Stomach (tissue), 19 donors: ENCODE measurements at places on chromosomes 4 and X. TPM values are rescaled to one million over a fixed set of nuclear protein-coding genes. Genes with fewer than 3 reads are reported as not detected.
A peak's percentile ranks its signal among the peaks of the same experiment; 100 is the strongest.

DNA sequence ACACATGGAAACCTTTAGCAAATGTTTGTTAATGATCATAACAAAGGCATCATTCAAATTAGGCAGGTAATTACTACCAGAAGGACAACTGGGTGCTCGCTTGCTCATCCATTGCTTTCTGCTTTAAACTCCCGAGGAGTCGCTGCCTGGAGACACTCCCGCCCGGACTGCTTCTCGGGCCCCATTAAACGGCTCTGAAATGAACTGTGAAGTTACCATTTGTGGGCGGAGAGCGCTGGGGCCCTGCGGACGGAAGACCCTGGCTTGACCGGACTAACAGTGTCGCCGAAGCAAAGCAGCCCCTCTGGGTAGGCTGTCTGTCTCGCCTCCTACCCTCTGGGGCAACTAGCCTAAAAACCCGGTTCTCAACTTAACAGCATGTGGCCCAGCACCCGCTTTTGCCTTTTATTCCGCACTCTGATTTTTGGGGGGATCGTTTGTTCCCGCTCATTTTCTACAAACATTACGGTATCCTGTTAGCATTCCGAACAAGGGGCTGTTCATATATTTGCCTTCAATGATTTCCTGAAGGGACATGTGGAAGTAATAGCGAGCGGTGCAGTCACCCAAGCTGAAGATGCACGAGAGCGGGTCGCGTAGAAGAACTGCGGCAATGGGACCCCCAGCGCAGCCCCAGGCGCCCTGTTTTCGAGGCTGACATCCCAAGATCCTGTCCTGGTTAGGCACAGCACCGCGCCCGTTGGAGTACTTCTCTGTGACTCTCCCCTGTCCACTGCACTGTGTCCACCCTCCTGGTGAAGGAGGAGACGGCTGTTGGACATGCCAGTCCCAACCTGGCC lies 1.6 kb upstream of the PDGFRA start:
- peak overlapping the region; percentile 36 for H3K27ac ChIP-seq
- peak overlapping the region; percentile 36 for H3K4me3 ChIP-seq
- H3K36me3 ChIP-seq = no peaks in the 10 kb centered on the region
- DNase-seq = no peak

DNA sequence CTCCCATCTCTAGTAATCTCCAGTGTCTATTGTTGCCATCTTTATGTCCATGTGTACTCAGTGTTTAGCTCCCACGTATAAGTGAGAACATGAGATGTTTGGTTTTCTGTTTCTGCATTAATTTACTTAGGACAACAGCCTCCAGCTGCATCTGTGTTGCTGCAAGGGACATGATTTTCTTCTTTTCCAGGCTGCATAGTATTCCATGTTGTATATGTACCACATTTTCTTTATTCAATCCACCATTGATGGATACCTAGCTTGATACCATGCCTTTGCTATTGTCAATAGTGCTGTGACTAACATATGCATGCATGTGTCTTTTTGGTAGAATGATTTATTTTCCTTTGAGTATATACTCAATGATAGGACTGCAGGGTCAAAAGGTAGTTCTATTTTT lies 18.6 kb upstream of the ANKRD17 start:
- H3K4me3 ChIP-seq = no peak overlapping the region
- H3K27me3 ChIP-seq = no peaks in the 10 kb centered on the region
- no peak overlapping the region for H3K27ac ChIP-seq
- H3K4me1 ChIP-seq = no peaks in the 10 kb centered on the region

GRCh38 chr4:167775375-167775774 lies 317.0 kb upstream of the ANXA10 start:
- no peaks in the 10 kb centered on the region for H3K36me3 ChIP-seq
- DNase-seq = no peak
- H3K27me3 ChIP-seq = no peaks in the 10 kb centered on the region
- H3K27ac ChIP-seq = no peak overlapping the region

DNA sequence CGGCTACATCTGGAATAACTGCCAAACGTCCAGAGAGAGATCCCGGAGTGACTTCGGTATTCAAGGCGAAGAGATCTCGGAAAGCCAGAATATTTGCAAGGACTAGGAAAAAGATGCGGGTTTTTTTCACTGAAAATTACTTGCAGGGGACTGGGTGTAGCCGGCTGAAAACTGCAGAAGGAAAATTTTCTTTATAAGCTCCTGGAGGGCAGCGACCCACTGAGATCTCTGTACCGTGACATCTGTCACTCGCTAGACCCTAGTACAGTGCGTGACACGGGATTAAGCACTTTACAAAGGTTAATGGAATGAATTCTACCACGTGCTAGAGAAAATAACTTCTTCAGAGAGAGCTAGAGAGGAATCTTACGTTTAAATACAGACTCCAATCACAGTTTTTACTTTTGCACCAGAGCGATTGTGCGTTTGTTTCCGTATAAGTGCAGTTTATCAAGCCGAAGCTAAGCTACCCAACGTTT lies 1.1 kb upstream of the LCORL start:
- peaks cover 29% of the 10 kb centered on the region for H3K4me1 ChIP-seq
- no peaks in the 10 kb centered on the region for H3K36me3 ChIP-seq
- peak overlapping the region; percentile 92 for H3K27ac ChIP-seq
- DNase-seq = no peak

DNA sequence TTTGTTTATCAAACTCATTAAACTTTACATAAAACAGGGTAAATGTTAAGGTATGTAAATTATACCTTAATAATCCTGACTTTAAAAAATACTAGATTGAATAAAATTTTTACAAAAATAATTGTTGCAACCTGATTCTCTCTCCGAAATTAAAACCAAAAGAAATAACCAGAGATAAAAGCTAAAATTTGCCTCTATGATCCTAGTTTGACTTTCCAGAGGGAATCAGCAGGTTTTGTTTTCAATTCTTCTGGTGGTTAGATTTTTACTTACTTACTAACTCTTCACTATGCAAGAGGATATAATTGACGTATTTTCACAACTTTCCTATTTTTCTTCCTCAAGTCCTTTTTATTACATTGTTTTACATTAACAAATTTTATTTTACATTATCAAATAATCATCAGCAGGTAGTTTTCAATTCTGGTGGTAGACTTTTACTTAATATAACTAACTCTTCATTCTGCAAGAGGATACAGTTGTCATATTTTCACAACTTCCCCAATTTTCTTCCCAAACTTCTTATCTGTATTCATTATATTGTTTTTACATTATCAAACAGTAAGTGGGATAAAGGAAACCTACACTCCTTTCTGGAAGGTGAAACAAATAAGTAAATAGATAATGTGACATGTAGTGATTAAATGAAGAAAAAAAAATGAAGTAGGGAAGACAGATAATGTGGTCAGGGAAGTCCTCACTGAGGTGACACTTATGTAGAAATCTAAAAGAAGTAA lies 52.2 kb downstream of the TBCK start:
- no peak for DNase-seq
- peaks cover 5% of the 10 kb centered on the region for H3K36me3 ChIP-seq
- H3K27me3 ChIP-seq = no peaks in the 10 kb centered on the region
- H3K4me3 ChIP-seq = no peak overlapping the region
- peaks cover 11% of the 10 kb centered on the region for H3K4me1 ChIP-seq

- H3K4me3 ChIP-seq = no peak overlapping the region
- H3K27me3 ChIP-seq = no peaks in the 10 kb centered on the region
- no peaks in the 10 kb centered on the region for H3K4me1 ChIP-seq
- no peak overlapping the region for H3K27ac ChIP-seq
Observed at GRCh38 chrX:63327788-63328187, 23.3 kb downstream of the SPIN4 start.

DNA sequence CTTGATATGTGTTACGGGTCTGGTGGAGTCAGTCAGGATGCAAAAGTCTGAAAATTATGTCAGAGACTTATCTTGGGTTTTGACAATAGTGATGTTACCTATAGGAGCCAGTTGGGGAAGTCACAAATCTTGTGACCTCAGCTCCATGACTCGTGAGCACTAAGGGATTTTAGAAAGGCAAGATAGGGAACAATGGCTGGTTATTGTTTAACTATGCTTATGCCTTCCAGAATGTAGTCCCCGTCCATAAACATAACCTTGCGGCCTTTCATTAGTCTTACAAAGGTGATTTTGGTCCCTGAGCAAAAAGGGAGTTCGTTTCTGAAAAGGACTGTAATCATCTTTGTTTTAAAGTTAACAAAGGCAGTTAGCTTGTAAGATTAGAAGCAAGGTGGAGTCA lies 23.9 kb upstream of the GATB start:
- H3K27me3 ChIP-seq = no peaks in the 10 kb centered on the region
- DNase-seq = no peak
- no peak overlapping the region for H3K4me3 ChIP-seq
- no peaks in the 10 kb centered on the region for H3K36me3 ChIP-seq
- no peak overlapping the region for H3K27ac ChIP-seq
- no peaks in the 10 kb centered on the region for H3K4me1 ChIP-seq

DNA sequence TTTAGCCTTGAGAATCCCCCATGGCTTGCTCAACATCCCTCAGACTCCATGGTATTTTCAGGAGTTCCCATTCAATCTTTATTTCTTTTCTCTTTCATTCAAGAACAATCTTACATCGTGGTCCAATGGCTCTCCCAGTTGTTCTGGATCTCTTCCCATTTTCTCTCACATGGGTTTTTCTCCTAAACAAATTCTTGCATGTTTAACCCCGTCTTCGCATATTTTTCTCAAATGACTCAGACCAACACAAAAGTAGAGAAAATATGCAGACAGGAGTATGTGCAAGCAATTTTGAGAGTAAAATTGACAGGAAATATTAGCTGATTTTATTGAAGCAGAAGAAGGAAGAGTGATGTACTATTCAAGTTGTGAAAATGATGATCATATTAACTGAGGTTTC lies 396.4 kb upstream of the TRAM1L1 start:
- H3K4me3 ChIP-seq = no peak overlapping the region
- H3K36me3 ChIP-seq = no peaks in the 10 kb centered on the region
- no peak for DNase-seq
- no peaks in the 10 kb centered on the region for H3K27me3 ChIP-seq

DNA sequence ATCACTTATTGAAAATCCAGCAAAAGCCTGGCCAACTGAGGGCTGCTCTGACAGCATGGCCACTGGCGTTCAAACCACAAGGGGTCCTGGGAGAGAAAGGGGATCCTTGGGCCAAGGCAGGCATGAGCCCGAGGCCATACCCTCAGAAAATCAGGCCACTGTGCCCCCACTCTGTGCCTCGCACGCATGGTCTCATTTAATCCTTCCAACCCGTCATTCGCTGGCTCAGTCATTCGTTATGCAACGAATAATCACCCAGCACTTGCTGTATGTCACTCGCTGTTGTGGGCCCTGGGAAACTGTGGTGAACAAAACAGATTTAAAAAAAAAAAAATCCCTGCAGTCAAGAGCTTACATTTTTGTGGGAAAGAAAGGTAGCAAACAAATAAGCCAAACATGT lies 112.7 kb downstream of the BCOR start:
- no peak overlapping the region for H3K4me3 ChIP-seq
- no peaks in the 10 kb centered on the region for H3K27me3 ChIP-seq
- DNase-seq = no peak

DNA sequence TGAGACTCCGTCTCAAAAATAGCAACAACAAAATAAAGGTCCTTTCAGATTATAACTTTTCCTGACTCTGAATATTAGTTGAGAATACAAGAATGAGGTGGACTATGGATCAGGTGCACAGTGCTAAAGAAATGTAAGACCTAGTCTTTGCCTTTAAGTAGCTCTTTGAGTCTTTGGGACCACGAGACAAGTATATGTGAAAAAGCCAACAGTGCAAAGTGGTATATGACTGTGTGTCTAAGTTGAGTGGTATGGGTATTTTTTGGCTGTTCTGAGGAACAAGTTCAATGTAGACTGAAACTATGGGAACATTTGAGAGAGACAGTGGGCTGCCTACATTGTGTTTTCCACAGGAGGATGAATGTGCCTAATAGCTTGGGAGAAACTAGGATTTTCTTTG lies 2.8 kb downstream of the GAB1 start:
- peak overlapping the region; percentile 34 for H3K27ac ChIP-seq
- no peaks in the 10 kb centered on the region for H3K27me3 ChIP-seq
- no peak for DNase-seq
- H3K4me1 ChIP-seq = peaks cover 29% of the 10 kb centered on the region
- peak overlapping the region; percentile 9 for H3K4me3 ChIP-seq

GRCh38 chr4:61152433-61152832 lies 47.7 kb upstream of the ADGRL3 start:
- H3K4me1 ChIP-seq = no peaks in the 10 kb centered on the region
- no peaks in the 10 kb centered on the region for H3K27me3 ChIP-seq
- H3K27ac ChIP-seq = no peak overlapping the region
- H3K4me3 ChIP-seq = no peak overlapping the region

DNA sequence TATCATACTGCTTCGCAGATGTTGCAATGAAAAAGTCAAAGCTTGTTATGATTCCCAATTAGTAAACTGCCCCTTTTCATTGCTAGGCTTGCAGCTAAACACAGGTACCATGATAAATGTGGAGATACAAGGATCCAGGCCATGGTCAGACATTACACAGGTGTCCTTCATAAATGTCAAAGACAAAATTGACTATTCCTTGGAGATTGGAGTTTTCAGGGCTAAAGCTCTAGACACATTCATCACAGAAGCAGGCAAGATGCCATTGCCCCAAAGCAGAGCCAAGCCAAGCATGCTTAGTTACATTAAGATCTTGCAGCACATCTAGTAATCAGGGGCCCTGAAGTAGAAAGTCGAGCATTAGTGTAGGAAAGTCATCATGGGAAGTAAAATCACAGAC lies 111.3 kb upstream of the INTU start:
- no peaks in the 10 kb centered on the region for H3K4me1 ChIP-seq
- DNase-seq = no peak
- H3K27me3 ChIP-seq = no peaks in the 10 kb centered on the region
- H3K4me3 ChIP-seq = no peak overlapping the region
- no peaks in the 10 kb centered on the region for H3K36me3 ChIP-seq
- no peak overlapping the region for H3K27ac ChIP-seq

GRCh38 chrX:55169782-55170181 lies 50.4 kb upstream of the PAGE5 start:
- H3K27ac ChIP-seq = no peak overlapping the region
- no peaks in the 10 kb centered on the region for H3K4me1 ChIP-seq
- DNase-seq = no peak
- H3K36me3 ChIP-seq = no peaks in the 10 kb centered on the region
- H3K4me3 ChIP-seq = no peak overlapping the region

Gene DSPP
- total RNA-seq = not detected

Gene STPG2
- total RNA-seq = not detected

Gene WNK3
- 0.58 TPM for total RNA-seq

Gene CYLC1
- not detected for total RNA-seq

Gene GRPR
- 25.4 TPM for total RNA-seq

Gene TLR10
- total RNA-seq = not detected
